ENCODE measurements at places on chromosomes 5 and 9. TPM values are rescaled to one million over a fixed set of nuclear protein-coding genes. Genes with fewer than 3 reads are reported as not detected.

- no peak for DNase-seq
These were observed 54.0 kb downstream of the FOXD1 start for GRCh38 chr5:73394610-73395009.

The ACOT12 gene
- not detected for total RNA-seq

- no peak for DNase-seq
These were observed 282.0 kb downstream of the SPOCK1 start for GRCh38 chr5:137216976-137217598.

DNA sequence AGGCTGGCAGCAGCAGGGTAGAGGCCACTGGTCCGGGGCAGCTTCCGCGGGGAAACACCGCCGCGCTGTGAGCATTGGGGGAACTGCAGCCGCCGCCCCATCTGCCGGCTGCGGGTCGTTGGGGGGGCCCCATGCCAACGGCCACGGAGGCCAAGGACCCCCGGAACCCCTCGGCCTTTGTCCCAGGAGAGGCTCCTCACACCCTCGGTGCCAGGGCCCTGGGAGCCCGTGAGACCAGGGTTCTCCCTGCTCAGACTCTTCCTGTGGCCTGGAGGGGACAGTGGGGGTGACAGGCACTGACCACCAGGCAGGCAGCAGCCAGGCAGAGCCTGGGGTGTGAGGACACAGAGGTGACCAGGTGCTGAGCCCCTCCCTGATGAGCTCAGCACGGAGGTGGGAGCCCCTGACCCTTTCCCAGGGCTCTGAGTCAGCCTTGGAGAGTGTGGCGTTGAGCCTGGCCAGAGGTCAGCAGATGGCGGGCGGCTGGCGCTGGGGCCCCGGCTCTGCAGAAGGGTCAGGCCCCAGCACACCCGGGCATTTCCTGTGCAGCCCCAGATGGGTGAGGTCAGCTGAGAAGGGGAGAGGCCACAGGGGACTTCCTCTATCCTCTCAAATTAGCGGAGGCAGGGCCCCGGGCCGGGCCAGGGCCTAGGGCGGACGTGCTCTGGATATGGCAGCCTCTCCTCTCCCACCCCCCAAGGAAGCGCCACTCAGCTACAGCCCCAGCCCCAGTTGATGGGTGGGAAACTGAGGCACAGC, 17.9 kb upstream of the EGFL7 start:
- DNase-seq, result no peak

DNA sequence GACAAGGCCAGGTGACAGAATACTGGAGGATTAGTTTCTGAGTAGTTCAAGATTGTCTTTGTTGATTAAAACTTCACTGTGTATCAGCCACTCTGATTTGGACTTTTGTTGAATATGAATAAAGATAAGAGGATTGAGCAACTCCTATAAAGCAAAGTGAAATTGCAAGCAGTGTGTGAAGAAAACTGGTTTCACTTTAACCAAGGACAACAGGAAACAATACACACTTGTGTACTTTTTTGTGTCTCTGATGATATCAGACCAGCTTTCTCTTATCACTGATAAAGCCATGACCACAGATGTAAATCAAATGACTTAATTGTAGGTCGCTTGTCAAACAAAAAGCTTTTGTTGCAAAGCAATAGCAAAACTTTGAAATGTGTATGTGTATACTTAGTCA, 268.6 kb downstream of the FER start:
- no peak for DNase-seq

DNA sequence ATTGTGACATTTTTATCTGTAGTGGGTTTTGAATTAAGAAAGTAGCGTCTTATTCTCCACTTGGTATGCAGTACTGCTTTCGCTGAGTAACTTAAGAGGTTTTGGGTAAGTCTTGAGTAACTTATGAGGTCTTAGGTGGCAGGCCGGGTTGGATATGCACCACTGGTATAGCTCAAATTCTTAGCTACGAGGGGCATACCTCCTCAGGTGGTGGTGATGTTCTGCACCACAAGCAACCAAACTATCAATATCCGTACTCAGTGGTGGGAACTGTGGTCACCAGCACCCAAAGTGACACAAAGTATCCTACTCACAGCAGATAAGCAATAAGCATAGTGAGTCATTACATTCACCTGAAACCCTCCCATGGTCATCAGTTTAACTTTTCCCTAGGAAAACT, 13.7 kb downstream of the SMC2 start:
- DNase-seq, result no peak

DNA sequence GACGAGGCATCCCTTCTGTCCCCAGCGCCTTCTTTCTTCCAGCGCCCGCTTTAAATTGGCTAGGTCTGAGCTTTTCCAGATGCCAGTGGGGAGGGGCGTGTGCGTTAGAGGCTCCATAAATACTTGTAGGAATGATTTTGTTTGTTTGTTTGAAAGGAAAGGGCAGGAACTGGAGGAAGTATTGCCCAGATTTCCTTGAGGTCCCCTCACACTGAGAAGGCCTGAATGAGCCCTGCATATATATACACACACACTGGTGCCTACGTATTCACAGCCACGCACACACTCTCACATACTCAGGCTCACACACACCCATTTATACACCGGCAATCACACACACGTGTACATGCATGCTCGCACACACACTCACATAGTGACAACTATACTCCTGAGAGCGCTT, 1.0 kb upstream of the SLIT3 start:
- DNase-seq, result no peak

The ENHO gene
- total RNA-seq, result 3.5 TPM

The ANKRD31 gene
- 0.26 TPM for total RNA-seq

DNA sequence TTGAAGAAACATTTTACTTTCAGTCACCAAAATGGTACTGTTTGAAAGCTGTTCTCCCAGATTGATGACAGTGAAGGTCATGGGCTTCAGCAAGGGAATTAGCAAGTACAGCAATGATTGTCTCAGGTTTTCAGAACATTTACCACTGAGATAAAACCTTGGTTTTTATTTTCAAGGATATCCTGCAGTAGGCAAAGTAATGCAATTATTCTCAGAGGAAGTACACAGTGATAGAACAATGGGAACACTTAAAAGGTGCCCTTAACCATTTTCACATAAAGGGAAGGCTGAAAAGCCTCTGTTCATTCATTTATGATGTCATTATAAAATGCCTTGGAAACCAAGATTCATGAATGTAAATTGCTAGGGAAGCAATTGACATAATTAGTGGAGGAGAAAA, 471.8 kb upstream of the ACO1 start:
- no peak for DNase-seq

GRCh38 chr5:33883482-33883881, 8.3 kb downstream of the ADAMTS12 start:
- DNase-seq, result no peak

The DDX4 gene
- not detected for total RNA-seq

The SH3RF2 gene
- total RNA-seq, result 173 TPM

- DNase-seq, result no peak
These were observed 150.3 kb upstream of the SLC24A2 start for GRCh38 chr9:19938990-19939733.
